NCI-H774 (cell line): ENCODE measurements at places on chromosomes 13 and 19.

- no peak for DNase-seq
Measured at GRCh38 chr19:55611983-55612645, 6.7 kb downstream of the ZNF865 start.

- DNase-seq: no peak
Measured at GRCh38 chr19:27935669-27936068, 1277.3 kb downstream of the UQCRFS1 start.

DNA sequence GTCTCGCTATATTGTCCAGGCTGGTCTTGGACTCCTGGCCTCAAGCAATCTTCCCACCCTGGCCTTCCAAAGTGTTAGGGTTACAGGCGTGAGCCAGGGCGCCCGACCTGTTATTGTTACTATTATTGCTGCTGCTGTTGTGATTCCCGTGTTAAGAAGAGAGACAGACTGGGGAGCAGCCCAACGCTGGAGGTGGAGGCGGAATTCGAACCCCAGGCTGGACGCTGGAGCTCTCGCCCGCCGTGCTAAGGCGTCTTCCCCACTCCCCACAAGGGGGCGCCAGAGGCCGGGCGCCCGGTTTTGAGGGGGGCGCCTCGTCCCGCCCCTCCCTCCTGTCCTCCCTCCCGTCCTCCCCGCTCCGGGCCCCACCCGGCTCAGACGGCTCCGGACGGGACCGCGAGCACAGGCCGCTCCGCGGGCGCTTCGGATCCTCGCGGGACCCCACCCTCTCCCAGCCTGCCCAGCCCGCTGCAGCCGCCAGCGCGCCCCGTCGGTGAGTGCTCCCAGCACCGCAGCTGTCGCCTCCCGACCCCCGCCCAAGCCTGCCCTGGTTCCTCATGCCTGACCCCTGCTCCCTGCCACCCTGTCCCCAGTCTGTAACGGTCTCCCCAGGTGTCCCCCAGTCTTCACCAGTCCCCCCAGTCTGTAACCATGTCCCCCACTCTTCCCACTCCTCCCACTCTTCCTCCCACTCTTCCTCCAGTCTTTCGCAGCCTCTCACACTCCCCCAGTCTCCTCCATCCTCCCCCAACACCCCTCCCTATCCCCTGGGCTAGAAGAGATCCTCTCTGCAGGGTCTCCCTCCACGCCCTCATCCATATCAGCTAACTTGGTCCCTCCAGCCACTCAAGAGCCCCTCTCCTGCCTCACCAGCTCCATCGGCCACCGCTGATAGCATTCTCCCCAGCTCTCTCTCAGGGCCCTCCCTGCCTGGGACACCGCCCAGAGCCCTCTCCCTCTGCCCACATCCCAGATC is at the start of gene EHD2:
Gene EHD2, plus strand, starts transcription at position 377 of the 976 bp plus-strand sequence. CDS start 3,191 bp downstream, outside the sequence.
- DNase-seq: no peak

GRCh38 chr13:77033717-77034302 is 6.9 kb upstream of the FBXL3 start:
- no peak for DNase-seq

GRCh38 chr19:35582760-35583159 is 3.2 kb upstream of the PMIS2 start:
- no peak for DNase-seq

DNA sequence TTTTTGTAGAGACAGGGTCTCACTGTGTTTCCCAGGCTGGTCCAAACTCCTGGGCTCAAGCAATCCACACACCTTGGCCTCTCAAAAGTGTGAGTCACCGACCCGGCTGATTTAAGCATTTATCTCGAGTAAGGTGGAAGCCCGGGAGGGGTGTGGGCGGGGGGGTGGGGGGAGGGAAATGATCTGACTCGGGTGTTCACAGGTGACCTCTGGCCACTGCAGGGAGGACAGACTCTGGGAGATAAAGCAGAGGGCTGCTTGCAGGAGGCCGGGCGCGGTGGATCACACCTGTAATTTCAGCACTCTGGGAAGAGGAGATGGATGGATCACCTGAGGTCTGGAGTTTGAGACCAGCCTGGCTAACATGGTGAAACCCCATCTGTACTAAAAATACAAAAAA is 7.9 kb downstream of the DENND1C start:
- no peak for DNase-seq

GRCh38 chr19:51712461-51713081 is 11.2 kb downstream of the HAS1 start:
- DNase-seq: peak; percentile 21

GRCh38 chr13:106100171-106100919 is 435.1 kb downstream of the EFNB2 start:
- no peak for DNase-seq
